Muscle of leg (tissue), 16 donors: ENCODE measurements at places on chromosomes 4 and X. TPM values are rescaled to one million over a fixed set of nuclear protein-coding genes. Genes with fewer than 3 reads are reported as not detected.

The CXCL11 gene
- not detected for polyA plus RNA-seq

The CXorf51A gene
- polyA plus RNA-seq, result not detected

The F8A1 gene
- 11.5 TPM for polyA plus RNA-seq

The FAM13A gene
- polyA plus RNA-seq, result 38.0 TPM

The FREM3 gene
- polyA plus RNA-seq, result 0.37 TPM

The CLGN gene
- polyA plus RNA-seq, result 2.6 TPM

The TMA16 gene
- polyA plus RNA-seq, result 26.0 TPM
